ACHN (cell line): ENCODE measurements at places on chromosomes 5 and 9.

- no peak for DNase-seq
Observed at GRCh38 chr9:114347675-114348074, 18.0 kb downstream of the ORM2 start.

DNA sequence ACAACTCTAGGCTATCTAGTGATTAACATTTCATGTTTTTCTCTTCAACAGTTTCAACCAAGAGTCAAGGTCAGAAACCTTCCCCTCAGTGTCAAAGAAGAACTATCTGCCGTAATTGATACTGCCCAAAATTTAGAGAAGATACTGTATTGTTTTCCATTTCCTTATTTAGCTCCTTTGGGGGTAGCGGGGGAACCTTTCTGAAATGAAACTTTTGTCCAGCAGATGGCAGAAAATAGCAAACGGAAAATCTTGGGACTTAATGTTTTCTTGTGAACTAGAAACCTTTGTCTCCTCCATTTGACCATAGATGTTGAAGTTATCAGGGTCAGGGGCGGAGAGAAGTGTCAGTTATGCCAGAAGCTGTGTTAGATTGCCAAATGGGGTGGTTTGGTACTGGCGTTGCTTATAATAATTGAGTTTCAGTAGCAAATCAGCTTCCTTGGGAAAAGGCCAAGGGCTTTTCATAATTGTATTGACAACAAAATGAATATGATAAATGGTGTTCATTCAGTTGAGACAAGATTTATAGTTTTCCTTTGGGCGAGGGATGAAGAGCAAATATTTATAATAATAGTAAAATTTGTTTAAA lies 101.7 kb upstream of the TLX3 start:
- peak; percentile 59 for DNase-seq

- DNase-seq: no peak
Observed at GRCh38 chr5:3511934-3512333, 83.7 kb upstream of the IRX1 start.

GRCh38 chr5:27267209-27267824 lies 228.9 kb upstream of the CDH9 start:
- DNase-seq: no peak

DNA sequence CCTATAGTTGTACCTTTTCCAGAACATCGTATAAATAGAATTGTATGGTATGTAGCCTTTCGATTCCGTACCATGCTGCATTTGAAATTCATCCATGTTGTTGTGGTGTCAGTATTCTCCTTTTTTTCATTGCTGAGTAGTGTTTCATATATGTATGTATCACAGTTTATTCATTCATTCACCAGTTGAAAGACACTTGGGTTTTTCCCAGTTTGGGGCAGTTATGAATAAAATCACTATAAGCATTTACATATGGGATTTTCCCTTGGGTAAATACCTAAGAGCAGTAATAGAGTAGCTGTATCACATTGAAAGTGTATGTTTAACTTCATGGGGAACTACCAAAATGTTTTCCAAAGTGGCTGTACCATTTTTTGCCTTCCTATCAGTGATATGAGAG lies 16.1 kb upstream of the FKTN start:
- DNase-seq: no peak
